CD4-positive, alpha-beta T cell treated with Interleukin-12 subunit alpha and Interleukin-12 subunit beta, for 1 hour (primary cell): ENCODE measurements at places on chromosomes 7 and 10.

- DNase-seq: no peak
Measured at GRCh38 chr10:94645285-94645684, 38.2 kb upstream of the CYP2C18 start.

- DNase-seq: no peak
Measured at GRCh38 chr7:10770176-10770575, 203.5 kb upstream of the PHF14 start.

DNA sequence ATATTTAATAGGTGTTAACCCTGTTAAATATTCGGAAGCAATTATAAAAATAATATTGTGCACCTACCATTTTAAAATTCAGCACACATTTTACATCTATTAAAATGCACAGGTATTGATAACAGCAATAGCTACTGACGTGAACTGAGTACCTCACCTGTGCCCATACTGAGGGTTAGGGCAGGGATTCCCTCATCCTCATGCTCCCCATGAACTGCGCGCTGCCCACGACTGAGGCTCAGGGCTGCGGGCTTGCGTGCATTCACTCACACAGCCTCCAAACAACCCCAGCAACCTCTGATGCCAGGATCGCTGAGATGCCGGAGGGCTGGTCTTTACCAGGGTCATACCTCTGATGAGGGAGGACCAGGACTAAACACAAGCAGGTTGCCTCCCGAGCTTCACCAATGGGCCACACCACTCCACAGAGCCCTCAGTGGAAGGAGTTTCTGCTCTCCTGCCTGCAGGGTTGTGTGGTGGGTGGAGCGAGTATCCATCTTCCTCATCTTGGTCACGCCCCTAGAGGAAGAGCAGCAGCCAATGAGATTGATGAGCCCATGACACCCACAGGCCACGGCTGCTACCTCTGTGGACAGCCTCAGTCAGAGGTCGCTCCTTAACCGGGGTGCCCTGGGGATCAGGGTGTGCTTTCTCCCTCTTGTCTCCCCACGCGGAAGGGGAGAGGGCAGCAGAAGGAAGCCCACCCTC is 478.3 kb downstream of the TNS3 start:
- DNase-seq: no peak

- no peak for DNase-seq
Measured at GRCh38 chr7:123348690-123349089, 148.9 kb upstream of the SLC13A1 start.

- DNase-seq: no peak
Measured at GRCh38 chr7:67429735-67430134, 433.1 kb downstream of the TYW1 start.

GRCh38 chr7:16034353-16034752 is 347.9 kb upstream of the MEOX2 start:
- no peak for DNase-seq

DNA sequence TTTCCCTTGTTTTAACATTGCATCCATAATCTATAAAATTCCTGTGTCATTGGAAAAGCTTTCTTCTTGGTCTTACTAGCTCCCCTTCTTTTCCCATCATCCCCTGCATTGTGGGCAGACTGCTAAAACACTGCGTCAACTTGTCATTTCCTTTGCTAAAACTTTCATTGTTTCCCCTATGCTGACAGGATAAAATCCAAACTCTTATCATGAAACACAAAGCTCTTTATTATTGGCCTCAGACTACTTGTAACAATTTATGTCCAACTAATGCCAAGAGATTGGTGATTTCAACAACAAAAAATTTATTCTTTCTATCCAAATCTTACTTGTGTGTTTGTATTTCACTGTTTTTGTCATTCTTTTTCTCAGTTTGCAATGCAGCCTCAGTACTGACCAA is 339.1 kb downstream of the HGF start:
- DNase-seq: no peak

- no peak for DNase-seq
Measured at GRCh38 chr10:74117738-74118137, 32.9 kb downstream of the AP3M1 start.

DNA sequence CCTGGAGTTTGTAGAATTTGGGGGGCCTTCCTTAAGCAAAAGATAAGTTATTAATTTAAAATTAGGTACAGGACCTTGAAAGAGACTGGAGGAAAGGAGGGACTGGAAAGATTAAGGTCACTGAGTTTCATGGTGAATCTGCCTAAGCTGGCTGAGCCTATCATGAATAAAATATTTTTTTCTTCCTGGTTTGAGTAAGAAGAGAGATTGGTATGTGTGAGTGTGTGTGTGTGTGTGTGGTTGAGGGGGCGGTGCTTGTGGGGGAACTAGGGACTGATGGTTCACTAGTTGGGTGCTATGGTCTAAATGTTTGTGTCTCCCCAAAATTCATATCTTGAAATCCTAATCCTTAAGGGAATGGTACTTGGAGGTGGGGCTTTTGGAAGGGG is 142.5 kb upstream of the PRKCQ start:
- DNase-seq: no peak

GRCh38 chr7:4631380-4632179 is 50.5 kb upstream of the FOXK1 start:
- no peak for DNase-seq

DNA sequence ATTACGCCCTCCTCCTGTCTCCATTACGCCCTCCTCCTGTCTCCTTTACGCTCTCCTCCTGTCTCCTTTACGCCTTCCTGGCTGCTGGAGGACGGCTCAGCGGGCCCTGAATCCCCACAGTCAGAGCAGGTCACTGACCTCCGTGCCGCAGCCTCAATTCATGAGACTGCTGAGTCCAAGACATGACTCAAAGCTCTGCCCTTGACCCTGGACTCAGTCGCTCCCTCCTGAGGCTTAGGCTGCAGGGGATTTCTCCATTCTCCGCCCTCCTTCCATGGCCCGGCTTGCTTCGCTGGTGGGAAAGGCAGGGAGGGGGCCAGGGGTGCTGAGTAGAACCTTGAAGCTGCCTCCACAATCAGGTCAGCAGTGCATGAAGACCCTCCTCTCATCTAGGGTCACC is 21.0 kb upstream of the FOXL3 start:
- no peak for DNase-seq

GRCh38 chr10:130747946-130748345 is 563.6 kb downstream of the TCERG1L start:
- DNase-seq: no peak

DNA sequence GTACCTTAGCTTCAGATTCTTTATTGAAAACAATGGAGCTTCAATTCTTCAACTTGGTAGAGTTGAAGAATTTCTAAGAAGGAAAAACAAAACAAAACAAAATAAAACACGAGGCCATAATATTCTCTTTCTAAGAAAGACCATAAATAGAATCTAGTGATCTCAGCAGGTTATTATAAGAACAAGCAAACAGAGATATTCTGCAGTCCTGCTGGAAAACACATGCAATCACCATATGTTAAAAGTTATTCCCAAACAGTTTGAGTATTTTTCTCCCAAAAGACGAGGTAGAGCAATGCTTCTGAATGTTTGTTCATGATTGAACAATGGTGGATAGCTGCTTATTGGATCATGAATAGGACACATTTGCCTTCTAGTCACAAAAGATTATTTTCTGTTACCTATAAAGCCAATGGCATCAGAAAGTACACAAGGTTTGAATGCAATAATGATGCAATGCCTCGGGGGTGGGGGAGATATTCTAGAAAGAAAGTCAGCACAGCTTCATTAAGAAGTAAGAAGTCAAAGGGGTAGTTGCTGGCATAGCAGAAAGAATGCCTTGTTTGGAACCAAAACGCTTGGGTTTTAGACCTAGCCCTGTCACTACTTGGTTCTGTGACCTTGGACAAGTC is 59.3 kb downstream of the CREB3L2 start:
- no peak for DNase-seq

- peak; percentile 35 for DNase-seq
Measured at GRCh38 chr7:92682903-92683539, 92.8 kb upstream of the FAM133B start.

DNA sequence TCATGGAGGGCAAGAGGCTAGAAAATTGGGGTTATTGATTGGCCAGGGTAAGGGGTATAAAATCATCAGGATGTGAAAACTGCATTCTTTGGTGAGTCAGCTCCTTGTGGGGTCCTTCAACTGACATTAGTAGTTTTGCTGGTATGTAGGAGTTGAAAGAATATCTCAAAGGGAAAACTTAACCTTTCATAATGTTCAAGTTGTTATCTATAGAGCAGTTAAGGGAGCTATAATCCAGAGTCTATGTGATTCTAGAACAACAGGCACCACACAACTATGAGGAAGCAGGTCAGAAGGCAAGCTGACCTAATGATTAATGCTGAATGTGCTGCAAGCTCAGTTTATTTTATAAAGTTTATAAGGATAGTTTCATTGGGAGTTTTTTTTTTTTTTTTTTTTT is 13.7 kb downstream of the PRPS1L1 start:
- DNase-seq: no peak

DNA sequence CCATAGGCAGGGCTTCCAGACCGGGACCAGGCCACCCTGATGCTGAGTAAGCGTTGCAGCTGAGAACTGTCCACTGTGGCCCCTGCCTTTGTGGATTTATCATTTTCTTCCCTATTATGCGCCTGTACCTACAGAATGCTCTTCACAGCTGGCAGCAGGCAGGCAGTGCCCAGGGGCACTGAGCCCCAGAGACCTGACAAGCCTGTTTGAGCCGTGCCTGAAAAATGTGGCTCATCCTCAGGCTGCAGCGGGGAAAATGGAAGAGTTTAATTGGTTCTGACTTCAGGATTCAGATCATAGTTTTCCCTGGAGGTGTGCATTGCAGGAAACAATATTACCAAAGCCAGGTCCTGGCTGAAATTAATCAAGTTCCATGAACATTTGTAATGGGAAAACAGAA is 200.2 kb downstream of the ZNF438 start:
- no peak for DNase-seq
